ENCODE measurements at places on chromosomes 11 and 22.

GRCh38 chr22:50481045-50481439, 301 bp upstream of the ADM2 start:
- DNase-seq = no peak

GRCh38 chr11:95829580-95830259, 39.4 kb downstream of the CEP57 start:
- DNase-seq = no peak

DNA sequence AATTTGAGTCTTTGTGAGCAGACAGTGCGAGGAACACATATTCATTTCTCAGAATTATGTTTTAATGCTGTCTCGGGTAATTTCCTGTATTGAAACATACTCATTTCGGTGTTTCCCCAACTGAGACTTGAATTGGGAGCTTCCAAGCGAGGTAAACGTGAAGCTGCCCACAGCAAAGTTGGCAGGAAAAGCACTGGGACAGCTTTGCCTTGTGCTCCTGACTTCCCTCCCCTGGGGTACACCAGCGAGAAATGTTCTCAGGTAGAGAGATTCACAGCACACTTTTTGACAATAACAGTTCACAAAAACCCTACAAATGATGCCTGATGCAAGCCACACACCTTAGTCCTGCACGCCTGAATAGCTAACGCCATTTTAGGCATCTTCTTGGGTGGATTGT, 3.1 kb downstream of the HTR3B start:
- DNase-seq = no peak

DNA sequence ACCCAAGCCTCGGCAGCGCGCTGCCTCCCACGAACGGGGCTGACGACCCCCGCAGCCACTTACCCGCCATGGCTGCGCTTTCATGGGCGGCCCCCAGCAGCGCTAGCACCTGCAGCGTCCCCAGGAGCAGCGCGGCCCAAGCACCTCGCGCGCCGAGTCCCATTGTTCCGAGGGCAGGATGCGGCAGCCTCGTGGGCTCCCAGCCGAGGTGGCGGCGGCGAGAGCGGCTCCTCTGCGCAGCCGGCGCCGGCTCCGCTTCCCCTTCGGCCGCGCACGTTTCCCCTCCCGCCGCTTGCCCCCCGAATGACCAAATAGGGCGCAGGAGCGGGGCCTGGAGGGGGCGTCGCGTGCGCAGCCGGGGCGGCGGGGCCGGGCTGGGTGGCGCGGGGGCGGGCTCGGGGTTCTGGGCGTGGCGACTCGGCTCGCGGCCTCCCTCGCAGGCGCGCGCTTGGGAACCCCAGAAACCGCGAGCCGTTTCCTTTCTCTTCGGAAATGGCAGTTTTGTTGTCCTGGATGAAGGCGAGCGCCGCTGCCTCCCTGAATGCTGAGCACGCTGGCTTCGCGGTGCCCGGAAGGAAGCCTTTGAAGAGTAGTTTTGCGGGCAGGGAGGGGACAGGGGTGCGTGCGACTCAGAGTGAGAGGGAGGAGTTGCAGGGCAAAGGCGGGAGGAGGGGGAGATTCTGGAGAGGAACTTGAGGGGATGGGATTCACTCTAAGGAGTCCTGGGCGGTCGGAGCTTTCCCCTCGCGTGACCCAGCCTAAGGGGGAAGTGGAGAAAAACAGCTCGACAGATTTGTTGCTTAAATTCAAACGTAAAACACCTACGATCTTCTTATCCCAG, at the start of gene TMEM123:
TSS of gene TMEM123 (minus strand) at position 305 of the 841 bp plus-strand sequence. CDS start at position 163, 142 bp downstream.
- peak; percentile 86 for DNase-seq

DNA sequence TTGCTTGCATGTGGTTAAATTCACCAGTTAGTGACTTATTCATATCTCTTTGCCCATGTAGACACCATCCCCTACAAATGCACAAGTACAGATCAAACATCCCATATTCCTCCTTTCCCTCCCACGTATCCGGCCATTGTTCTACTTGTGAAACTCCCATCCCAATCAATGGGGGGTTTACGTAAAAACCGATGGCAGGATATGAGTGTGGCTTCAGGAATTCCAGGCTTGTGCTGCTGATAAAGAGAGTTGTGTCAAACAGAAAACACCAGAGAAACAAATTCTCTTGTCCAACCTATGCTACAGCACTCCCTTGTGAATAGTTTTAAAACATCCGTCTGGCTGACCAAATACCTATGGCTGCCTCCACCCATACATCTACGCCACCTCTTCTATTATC, 15.5 kb downstream of the FLI1 start:
- DNase-seq = no peak

DNA sequence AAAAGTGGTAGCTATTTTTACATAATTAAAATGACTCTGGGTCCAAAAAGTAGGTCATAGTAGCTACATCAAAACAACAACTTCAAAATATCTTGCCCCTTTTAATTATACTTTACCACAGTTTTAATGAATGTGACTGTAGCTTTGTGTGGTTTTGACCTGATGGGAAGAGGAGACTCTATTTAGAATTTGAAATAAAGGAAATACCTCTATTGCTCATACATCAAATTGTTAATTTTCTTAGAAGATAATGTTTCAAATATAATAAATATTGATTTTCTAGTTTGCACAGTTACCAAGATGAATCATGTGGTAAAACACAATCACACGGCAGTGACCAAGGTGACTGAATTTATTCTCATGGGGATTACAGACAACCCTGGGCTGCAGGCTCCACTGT, at the start of gene OR8K1:
TSS of gene OR8K1 (plus strand) at position 301 of the 400 bp plus-strand sequence. CDS start at position 301, 0 bp downstream.
- no peak for DNase-seq

DNA sequence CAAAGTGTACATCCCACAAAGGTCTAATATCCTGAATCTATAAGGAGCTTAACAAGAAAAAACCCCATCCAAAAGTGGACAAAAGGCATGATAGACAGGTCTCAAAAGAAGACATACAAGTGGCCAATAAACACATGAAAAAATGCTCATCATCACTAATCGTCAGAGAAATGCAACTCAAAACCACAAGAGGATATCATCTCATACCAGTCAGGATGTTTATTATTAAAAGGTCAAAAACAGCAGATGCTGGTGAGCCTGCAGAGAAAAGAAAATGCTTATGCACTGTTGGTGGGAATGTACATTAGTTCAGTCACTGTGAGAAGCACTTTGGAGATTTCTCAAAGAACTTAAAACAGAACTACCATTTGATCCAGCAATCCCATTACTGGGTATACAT, 12.7 kb downstream of the LGALS12 start:
- no peak for DNase-seq

GRCh38 chr11:83475760-83476159, 189.6 kb upstream of the CCDC90B start:
- DNase-seq = no peak

DNA sequence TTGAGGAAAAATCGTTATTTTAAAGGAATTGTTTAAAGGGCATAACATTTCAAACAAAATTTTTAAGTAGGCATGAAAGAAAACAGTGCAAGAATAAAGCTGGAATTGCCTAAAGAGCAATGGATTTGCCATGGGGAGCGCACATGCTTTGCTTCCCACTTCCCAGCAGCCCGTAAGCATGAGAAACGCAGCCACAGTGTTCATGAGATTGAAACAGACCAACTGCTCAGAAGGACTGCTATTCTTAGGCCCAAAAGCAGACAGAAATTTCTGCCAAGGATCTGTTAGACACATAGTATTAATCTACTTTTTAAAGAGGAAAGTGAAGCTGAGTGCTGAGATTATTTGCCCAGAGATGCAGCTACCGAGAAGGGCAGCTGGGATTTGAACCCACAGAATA, 34.2 kb upstream of the TSKU start:
- no peak for DNase-seq

DNA sequence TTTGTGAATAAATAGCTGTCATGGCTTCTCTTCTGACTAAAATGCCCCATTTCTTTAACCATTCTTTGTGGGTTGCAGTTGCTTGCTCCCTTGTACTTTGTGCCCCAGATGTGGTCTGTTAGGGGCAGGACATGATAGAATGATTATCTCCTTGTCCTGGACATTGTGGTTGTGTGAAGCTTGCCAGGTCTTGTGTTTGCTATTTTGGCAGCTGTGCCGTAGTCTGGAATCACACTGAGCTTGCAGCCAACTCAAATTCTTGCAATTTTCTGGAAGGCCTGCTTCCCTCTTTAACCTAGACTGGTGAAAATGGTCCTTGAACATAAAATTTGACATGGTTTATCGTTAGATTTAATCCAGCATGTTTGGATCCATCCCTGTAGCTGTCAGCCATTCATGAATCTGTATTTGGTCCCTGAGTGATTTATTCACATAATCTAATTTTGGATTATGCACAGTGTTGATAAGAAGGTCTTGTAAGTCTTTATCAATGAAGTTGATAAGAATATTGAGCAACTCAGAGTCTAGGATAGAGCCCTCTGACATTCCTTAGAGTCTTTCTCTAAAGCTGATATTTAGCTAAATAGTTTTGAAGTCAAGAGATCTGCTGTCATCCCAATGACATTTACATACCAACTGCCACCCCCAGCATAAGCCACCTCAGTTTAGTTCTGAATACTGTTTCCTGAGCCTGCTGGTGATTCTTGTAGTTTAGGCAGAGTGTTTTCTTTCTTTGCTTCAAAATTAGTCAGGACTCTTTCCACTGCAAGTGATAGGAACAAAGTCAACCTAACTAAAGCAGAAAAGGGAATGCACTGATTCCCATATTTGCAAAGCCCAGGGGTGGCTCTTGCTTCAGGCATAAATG, 9.8 kb downstream of the SPON1 start:
- DNase-seq = no peak

- DNase-seq = no peak
Observed at GRCh38 chr22:25120761-25121212, 78.9 kb upstream of the CRYBB3 start.

DNA sequence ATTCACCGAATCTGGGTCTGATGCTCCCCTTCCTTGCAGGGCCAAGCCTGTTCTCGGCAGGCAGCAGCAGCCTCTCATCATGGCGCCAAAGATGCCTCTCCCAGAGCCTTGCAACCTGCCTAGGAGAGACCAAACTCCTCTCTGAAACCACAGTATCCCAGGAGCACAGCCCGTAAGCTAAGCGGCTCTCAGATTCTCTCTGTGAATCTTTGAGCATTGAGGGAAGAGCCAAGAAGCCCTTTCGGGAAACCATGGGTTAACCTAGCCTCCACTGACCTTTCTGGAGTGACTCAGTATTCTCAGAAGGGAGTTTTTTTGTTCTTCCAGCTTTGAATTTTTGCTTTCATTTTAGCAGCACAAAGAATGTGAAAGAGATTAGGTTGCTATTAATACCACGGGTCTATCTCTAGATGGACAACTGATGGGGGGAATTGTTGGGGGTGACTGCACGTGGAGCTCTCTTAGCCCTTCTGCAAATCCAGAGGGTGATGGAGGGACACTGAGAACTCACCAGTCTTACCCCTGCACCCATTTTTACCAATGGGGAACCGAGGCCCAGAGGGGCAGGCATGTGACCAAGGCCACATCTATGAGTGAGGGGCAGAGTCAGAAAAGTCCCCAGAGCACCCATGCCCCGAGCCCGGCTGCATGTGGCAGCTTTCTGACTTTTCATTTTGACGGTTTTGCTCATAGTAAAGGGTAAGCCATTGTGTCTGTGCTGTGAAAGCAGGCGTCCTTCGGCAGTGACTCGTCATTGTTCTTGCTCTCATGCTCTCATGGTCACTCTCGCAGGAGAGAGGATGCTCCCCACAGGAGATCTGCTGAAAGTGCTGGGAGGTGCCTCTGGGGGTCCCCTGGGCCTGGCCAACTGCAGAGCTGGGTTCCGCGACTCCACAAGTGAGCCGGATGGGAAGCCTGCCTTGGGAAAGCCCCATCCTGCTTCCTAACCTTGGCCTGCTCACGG, 36.0 kb downstream of the IRAG1 start:
- DNase-seq = no peak

GRCh38 chr22:46088541-46089311, 61.6 kb upstream of the PPARA start:
- DNase-seq = no peak

- peak; percentile 72 for DNase-seq
Observed at GRCh38 chr11:69122630-69123431, 32.9 kb upstream of the SMIM38 start.

GRCh38 chr11:66068923-66069714, 953 bp upstream of the PACS1 start:
- DNase-seq = no peak

DNA sequence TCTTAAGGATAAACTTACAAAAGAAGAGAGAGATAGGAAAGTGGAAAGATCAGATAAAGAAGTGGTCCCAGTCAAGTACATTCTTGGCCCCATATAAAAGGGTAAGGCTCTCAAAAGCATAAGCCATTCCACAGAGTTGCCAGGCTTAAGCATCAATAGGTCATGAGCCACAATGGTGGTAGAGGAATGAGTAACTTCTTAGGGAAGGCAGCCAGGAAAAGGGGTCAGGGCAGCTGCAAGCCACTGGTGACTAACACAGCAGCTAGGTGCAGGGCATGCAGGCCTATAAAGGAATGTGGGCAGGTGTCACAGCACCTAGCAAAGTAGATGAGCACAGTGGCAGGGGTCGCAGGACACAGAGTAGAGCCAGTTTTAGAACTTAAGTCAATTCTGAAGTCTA, 302.6 kb upstream of the FAT3 start:
- no peak for DNase-seq

GRCh38 chr11:44687388-44687787, 39.4 kb upstream of the TSPAN18 start:
- DNase-seq = no peak

DNA sequence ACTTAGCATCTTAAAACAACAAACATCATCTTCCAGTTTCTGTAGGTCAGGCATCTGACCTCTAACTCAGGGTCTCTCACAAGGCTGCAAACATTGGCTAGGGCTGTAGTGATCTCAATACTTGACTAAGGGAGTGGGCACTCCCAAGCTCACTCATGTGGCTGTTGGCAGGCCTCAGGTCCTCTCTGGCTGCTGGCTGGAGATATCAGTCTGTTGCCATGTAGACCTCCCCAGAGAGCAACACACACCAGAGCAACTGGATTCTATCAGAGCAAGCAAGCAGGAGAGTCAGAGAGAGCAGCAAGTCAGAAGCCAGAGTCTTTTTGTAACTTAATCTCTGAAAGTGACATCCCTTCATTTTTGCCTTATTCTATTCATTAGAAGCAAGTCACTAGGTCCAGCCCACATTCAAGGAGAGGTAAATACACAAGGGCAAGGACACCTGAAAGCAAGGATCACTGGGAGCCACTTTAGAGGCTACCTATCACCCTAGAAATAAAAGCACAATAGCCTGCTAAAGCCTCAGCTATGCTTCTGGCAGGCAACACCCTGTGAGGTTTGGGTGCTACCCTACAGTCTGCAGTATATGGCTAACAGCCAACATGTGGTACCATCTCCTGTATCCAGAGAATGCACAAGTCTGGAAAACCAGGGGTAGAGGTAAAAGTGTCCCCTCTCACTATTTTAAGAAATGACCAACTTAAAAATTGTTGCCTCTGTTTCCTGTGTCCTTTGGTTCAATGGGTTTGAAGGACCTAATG, 33.5 kb upstream of the CD44 start:
- DNase-seq = no peak

- no peak for DNase-seq
Observed at GRCh38 chr22:20065896-20066616, 14.0 kb upstream of the DGCR8 start.

- DNase-seq = no peak
Observed at GRCh38 chr11:134356656-134357544, 25.1 kb downstream of the GLB1L2 start.

DNA sequence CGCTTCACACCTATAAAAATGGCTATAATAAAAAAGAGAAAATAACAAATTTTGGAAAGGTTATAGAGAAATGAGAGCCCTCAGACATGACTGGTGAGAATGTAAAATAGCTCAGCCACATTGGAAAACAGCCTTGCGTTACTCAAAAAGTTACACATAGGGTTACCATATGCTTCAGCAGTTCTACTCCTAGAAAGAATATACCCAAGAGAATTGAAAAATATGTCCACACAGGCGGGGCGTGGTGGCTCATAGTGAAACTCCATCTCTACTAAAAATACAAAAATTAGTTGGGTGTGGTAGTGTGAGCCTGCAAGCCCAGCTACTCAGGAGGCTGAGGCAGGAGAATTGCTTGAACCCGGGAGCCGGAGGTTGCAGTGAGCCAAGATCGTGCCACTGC, 7.6 kb upstream of the JHY start:
- no peak for DNase-seq
